Stimulated activated CD4-positive, alpha-beta T cell treated with anti-CD3 and anti-CD28 coated beads, TNF-alpha, amount 100 ng/mL, for 1 hour (primary cell): ENCODE measurements at places on chromosomes 3 and 15.
A peak's percentile ranks its signal among the peaks of the same experiment; 100 is the strongest.

- DNase-seq = no peak
Observed at GRCh38 chr3:126056088-126056487, 27.8 kb downstream of the SLC41A3 start.

GRCh38 chr15:78131295-78132061 lies at the start of gene CIB2:
CIB2 (minus strand) TSS chr15:78131445; CDS start chr15:78131215, 230 bp downstream.
- peak; percentile 38 for DNase-seq

GRCh38 chr15:36999778-37000177 lies 100.6 kb downstream of the MEIS2 start:
- no peak for DNase-seq

DNA sequence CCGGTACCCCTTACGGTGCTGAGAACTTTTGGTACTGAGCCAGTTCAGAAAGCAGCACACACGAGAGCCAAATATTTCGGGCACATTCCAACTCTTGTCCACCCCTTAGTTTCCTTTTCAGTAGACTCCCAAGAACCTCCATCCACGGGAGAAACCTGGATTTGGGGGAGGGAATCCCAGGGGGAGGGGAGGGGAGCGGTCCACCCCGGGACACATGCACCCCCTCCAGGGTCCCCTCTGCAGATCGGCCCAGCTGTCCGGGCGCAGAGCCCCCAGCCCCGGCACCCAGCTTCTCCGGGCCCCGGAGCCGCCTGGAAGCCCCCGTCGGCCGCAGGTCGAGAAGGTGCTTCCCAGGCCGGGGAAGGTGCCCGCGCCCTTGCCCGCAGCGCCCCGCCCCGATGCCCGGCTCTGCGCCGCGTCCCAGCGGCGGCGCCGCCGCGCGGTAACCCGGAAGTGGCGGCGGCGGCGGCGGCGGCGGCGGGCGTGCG lies 455 bp upstream of the ABHD17C start:
- DNase-seq = peak; percentile 18

GRCh38 chr3:194798486-194798885 lies 112.8 kb downstream of the FAM43A start:
- no peak for DNase-seq

- DNase-seq = no peak
Observed at GRCh38 chr3:184277366-184277765, 1.5 kb downstream of the ECE2 start.

GRCh38 chr15:75140080-75140879 lies 61.4 kb upstream of the C15orf39 start:
- no peak for DNase-seq

DNA sequence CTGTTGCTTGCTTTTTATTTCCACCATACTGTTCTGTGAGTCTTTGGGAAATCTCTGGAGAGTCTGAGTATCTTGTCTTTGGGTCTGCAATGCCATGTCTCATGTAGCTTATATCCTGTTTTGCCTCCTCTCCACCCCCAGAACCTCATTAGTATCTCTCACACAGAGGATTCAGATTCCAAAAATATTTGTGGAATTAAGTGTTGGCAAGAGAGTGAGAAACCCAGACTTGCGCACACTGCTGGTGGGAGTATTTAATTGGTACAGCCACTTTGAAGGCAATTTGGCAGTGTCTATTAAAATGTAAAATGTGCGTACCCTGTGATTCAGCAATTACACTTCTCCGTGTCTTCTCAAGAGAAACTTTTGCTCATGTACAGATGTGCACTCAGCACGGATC lies 68.6 kb downstream of the ZNF621 start:
- DNase-seq = no peak

GRCh38 chr3:98525494-98525893 lies 2.8 kb upstream of the CLDND1 start:
- no peak for DNase-seq

DNA sequence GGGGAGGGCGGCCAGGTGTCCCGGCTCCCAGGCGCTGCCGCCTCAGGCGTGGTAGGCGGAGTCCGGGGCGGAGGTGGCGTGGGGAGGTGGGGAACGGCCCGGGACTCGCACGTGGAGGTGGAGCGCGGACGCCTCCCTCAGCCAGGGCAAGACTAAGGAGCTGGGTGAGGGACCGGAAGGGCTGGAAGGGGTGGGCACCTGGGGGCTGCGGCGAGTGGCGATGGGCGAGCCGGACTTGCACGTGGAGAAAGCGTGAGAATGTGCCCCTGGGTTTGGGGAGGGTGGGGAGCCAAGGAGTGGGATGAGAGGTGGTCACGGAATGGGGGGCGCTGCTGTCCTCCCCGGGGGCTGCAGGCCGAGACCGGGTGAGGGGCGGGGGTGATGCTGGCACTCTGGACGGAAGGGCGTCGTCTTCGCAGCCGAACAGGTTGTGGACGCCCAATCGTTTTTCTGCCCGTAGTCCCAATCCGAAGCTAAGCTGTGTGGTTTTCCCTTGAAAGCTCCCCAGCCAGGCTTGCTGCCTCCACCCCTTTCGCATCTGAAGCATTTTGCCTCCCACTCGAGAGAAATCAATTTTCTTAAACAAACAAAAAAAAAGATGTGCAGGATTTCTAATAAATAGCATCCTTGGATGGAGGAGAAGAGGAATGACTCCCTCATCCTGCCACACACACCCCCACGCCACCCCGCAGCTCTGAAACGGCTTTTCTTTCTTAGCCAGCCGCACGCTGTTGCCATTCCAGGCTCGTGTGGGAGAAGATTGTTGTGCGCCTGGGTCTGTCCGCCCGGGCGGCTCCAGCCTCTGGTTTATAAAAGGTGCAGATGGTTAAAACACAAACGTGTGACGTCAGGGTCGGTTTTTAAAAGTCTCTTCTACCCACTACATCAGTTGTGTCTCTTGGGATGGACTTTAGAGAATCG lies 62.5 kb upstream of the ANKRD28 start:
- no peak for DNase-seq

GRCh38 chr3:134446800-134447199 lies 39.0 kb downstream of the ANAPC13 start:
- DNase-seq = no peak

GRCh38 chr15:36498401-36498800 lies 81.0 kb upstream of the CDIN1 start:
- no peak for DNase-seq

DNA sequence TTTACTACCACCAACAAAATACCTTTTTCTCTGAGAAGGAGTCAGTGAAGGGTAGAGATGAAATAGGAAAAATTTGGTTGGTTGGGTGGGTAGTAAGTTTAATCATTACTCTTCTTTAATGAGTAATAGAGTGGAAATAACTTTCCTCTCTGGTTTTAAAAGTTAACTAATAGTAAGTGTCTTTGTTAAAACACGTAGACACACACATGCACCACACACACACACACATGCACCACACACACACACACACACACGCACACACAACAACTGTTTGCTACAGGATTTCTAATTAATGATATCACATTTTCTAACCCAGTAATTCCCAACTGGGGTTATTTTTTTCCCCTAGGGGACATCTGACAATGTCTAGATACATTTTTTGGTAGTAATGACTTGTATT lies 84.1 kb downstream of the CHL1 start:
- no peak for DNase-seq

DNA sequence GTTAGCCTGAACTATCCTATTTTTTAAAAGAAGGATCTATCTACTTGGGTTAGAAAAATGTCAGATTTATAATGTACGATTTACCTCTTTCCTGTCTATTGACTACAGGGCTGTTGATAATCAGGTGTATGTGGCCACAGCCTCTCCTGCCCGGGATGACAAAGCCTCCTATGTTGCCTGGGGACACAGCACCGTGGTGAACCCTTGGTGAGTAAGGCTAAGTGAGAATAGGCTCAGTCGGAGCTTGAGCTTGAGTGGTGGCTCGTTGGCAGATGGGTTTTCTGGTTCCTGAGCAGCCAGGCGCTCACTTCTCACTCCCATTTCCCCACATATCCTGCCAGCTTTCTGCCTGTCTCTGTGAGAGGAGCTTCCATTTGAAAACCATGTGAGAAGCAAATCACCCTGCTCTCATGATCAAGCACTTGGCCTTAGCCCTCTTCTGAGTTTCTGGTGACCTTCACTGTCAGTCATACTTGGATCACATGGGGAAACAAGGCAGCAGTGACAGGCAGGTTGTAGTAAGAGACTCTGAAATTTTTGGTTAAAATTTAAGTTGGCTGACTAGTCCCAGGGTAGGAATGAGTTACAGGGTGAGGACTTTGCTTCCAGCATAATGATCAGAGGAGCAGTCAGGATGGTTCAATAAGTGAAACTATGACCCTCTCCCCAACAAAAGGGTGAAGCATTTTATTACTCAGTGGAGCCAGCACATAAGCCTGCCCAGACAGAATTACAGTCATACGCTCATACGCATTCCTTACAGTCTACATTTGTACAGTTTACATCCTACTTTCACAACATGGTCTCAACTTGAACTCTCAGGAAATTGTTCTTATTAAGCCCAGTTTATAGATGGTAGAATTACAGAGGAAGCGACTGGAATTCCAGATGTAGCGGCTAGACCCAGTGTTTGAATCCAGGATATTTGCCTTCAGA lies 18.0 kb downstream of the NIT2 start:
- no peak for DNase-seq

GRCh38 chr3:15284121-15284889 lies 48.1 kb downstream of the SH3BP5 start:
- no peak for DNase-seq

GRCh38 chr15:25903024-25903581 lies 40.0 kb upstream of the ATP10A start:
- DNase-seq = no peak
